NB4 (cell line): ENCODE measurements at places on chromosomes 16 and 17.

DNA sequence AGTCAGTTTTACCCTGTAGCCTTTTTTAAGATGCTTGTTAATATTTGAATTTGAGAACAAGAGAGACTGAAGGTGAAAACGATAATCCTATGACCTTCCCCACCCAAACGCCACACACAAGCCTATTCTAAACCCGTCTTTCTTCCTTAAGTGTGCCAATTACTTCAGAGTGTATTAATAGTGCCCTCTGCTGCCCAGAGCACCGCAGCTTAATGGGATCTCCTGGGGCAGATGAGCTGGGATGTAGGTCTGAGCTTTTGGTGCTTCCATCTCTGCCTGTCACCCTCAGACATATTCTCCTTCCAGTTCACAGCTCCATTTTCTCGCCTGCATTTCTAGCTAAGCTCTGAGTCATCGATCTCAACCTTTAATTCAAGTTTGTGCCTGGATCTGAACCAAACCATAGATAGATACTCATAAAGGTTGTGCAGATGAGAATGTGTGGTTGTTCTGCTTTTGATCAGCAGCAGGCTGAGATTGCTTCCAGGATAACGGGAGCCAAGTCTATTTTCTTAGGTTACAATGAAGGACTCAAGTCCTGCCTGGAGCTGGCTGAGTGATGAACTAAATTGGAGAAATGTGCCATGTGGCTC lies 46.4 kb upstream of the CDH13 start:
- peak; percentile 26 for DNase-seq

GRCh38 chr16:67241008-67241900 lies 6.0 kb downstream of the FHOD1 start:
- no peak for DNase-seq

- peak; percentile 62 for DNase-seq
Measured at GRCh38 chr17:39194089-39194984, 3.1 kb downstream of the CACNB1 start.

DNA sequence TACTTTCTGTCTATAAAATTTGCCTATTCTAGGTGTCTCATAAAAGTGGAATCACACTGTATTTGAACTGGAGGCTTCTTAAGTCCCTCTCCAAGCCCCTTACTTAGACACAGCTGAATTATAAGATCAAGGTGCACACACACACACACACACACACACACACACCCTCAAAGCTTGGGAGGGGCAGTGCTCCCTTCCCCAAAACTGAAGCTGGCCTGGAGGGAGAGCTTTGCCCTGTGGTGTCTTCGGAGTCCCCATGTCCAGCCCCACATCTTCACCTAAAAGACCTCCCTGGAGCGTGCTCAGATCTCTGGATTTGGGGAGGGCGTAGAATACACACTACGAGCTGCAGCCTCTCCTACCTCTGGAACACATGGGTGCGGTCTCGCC lies 828 bp downstream of the EMP2 start:
- no peak for DNase-seq

GRCh38 chr17:3735515-3735914 lies 11.8 kb downstream of the HASPIN start:
- DNase-seq: no peak
